NCI-H524 treated with DMSO at 0.1 percent for 48 hours (cell line): ENCODE measurements at places on chromosomes 2 and 18.
A peak's percentile ranks its signal among the peaks of the same experiment; 100 is the strongest.

DNA sequence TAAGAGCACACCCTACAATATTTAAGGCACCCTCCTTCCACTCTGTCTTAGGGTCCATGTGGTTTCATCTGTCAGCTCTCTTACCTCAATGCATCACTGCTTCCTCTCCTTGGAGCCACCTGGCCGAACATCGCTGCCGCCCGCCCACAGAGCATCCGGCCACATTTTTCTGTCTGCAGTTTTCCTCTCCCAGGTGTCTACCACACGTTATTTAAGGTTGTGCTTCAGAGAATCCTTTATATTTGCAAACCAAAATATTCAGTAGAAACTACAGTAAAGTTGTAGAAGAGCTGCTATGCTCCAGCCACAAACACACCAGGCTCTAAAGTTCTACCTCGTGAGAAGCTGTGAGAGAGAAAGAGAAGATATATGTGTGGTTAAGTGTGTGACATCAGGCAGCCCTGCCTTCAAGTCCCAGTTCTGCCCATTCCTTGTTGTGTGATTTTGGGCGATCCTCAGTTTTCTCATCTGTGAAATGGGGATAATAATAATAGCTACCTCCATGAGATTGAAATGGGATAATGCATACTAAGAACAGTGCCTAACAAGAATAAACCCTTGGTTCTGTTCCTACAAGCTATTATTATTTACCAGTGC, 4.9 kb upstream of the STK17B start:
- no peak for DNase-seq

GRCh38 chr2:126972279-126972626, 73.6 kb downstream of the TEX51 start:
- DNase-seq, result no peak

DNA sequence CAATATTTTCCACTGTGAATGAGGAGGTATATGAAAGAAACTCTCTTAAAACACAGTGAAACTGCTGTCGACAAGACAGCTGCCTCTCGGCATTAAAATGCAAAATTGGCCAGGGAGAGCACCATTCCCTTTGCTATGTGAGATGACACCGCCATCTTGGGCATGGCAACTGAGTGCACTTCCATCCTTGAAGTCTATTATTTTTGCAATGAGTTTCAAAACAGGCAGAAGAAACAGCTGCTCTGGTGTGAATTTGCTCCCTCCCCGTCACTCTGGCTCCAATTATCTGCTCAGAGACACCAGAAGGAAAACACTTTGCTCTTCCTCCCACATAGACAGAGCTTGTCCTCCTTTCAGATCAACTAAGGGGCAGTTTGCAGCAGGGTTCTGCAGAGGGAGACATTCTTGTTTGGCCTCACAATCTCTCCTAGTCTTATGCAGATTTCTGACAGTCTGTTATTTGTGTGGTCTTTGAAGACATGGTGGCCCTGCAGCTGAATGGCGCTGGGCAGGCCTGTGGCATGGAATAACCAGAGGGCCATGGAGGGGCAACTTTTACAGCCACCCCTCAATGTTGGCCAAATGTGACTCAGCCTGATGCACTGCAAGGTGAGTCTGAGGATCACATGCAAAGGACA, 48.6 kb upstream of the SEC11C start:
- DNase-seq, result no peak

DNA sequence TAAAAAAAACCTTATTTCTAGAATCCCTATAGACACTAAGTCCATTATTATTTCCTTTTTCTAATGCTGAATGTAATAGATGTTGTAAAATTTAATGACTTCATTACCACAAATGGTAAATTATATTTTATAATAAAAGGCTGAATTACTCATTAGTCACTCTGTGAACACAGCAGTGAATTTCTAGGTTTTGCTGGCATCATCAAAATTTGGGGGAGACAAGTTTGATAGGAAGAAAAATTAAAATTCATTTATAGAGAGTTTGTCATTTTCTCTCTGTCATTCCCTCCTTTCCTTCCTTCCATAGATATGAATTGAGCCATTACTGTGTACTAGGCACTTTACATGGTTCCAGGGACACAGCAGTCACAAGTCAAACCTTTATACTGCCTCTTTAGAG, 340.9 kb downstream of the TRIB2 start:
- no peak for DNase-seq

DNA sequence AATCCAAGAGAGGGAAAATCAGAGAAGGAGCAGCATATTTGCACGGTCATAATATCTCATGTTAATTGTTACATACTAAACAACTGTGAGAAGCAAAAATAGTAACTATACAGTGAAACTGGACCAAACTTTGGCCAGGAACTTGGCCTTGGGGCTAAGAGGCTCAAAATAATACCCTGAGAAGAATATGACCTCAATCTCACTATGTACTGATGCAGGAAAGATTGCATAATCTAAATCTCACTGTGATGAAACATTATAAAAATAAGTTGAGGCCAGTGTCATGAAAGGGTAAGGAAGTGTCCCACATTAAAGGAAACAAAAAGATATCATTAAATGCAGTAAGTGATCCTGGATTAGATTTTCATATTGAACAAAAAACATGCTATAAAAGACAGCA, 36.5 kb downstream of the ZRANB3 start:
- no peak for DNase-seq

GRCh38 chr2:224786848-224787247, 70.7 kb upstream of the CCDC195 start:
- DNase-seq, result no peak

DNA sequence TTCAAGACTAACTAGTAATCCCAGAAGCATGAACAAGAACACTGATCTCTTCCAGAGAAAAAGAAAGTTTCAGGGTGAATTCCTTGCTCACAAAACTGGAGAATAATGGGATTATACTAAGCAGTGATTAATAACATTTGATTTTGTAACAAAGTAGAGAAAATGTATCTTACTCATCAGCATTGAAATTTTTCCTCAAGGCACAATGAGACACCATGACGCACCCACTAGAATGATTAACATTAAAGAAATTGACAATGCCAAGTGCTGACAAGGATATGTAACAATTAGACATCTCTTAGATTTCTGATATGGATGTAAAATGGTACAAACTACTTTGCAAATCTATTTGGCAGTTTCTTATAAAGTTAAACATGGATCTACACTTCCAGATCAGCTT, 101.1 kb upstream of the EPHA4 start:
- DNase-seq, result no peak

- DNase-seq, result peak; percentile 76
These were observed 94.3 kb downstream of the CDCA7 start for GRCh38 chr2:173448938-173449471.

DNA sequence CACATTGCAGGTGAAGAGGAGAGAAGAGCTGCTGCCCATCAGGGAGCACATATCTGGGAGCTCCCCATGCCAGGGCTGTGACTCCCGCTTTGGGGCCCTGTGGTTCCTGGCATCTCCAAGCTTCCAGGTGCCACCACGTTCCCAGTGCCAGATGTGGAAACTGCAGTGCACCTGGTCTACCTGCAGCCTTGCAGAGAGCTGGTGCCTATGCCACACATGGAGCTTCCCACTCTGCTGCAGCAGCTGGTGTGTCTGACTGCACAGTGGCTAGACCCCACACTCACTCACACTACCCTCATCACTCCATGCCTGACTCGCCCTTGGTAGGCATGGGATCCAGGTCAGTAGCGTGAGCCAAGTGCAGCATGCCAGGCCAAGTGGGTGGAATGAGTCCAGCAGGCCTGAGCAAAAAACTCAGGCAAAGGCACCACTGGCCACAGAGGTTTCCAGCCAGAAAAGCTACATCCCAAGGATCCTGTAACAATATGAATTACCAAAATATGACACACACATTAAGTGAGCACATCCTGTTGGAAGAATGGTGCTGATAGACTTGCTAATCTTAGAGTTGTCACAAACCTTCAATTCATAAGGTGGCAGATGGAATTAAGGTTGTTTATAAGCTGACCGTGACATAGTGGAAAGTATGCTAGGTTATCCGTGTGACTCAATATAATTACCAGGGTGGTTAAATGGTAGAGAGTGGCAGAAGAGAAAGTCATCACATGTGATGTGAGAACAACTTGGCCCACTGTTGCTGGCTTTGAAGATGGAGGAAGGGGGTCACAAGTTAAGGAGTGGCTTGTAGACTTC, 150.9 kb downstream of the EHBP1 start:
- DNase-seq, result no peak

DNA sequence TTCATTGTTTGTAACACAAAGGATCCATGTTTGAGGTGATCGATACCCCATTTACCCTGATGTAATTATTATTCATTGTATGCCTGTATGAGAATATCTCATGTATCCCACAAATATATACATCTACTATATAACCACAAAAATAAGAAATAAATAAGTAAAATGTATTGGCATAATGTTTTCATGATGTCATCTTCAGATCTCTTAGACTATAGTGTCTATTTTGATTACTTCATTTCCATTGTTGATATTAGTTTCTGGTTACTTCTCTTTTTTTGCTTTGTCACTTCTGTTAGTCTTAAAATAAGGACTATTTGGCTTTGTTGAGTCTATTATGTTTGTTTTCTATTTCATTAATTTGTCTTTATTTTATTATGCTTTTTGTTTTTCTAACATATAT, 109.7 kb downstream of the SLC39A10 start:
- no peak for DNase-seq

DNA sequence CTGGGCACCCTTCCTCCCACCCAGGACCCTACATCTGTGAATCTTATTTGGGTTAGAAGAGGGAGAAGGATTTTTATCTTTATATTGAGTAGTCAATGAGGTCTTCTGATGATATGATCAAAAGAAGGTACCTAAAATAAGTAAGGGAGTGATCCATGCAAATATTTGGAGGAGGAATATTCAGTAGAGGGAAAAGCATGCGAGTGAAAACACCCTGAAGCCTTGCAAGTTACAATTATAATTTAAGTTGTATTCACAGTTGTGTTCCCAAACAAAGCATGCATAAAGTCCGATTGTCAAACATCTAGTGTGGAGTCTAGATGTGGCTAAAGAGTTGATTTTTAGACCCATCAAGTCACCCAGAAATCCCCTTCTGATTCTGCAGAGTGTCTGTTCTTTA, 530.2 kb upstream of the ZEB2 start:
- DNase-seq, result no peak
